ENCODE measurements at places on chromosomes 11 and 22.

- no peak for DNase-seq
Observed at GRCh38 chr22:17563936-17564391, 666 bp downstream of the SLC25A18 start.

DNA sequence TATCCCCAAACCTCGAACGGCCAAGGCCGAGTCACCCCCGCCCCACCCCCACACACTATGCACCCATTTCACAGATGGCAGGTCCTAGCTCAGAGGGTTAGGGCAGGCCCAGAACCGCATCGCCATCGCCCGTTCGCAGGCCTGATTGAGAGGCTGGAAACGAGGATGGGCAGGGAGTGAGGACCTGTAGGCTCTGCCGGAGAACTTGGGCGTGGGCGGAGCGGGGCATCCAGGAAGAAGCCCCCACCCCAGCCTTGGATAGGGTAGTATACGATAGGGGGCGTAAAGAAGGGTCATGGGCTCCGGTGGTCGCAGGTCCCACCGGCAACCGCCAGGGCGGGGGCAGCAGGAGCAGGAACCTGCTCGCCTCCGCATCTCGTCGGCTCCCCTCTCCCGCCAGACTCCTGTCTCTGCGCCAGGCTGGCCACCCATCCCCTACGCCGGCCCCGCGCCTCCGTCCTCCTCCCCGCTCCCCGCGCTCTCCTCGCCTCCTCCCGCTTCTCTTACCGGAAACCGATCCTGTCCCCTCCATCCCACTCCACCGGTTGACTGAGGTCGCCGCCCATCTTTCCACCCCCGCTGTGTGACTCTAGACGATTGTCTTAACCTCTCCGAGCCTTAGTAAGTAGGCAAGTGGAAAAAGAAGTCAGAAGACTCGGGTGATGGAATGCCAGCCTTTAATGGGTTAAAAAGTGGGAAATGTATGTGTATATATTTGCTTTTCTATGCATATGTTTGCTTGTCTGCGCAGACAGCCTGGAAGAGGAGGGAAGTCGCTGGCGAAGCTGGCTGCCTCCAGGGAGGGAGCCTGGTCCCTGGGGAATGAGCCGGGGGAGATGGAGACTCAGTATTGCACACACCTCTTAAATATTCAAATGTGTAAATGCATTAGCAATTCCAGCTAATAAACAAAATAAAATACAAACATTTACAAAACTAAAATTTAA lies 52.8 kb downstream of the CYTH4 start:
- no peak for DNase-seq

DNA sequence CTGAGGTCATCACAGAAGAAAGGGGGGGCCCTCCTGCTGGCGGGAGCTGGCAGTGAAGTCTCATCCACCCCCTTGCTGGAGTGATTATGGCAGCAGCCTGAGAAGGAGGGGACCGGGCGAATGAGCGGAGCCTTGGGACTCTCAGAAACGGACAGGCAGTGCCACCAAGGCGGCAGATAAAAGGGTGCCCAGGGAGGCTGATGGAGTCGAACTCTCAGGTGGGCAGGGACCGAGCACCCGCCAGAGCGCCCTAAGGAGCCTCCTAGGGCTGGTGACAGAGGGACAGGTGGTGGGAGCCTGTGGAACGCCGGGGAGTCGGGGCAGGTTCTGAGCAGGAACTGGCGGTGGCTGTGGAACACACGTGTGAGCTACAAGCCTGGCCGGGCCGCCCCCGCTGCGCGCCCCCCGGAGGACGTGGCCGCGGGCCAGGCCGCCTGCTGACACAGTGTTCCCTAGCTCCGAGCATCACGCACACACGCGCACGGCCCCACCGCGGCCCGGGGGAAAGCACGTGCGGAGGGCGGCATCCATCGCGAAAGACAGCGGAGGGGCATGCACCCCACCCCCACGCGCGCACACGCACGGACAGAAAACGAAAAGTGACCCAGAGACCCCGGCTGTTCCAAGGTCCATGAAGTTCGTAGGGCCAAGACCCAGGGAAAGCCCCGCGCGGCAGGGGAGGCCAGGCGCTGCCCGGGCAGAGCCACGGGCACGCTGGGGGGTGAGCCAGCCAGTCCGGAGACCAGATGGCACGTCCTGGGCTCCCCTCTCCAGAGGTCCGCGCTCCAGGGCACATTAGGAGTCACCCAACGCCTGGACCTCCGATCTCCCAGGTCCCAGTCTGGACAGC lies 1.0 kb downstream of the VWCE start:
- no peak for DNase-seq

DNA sequence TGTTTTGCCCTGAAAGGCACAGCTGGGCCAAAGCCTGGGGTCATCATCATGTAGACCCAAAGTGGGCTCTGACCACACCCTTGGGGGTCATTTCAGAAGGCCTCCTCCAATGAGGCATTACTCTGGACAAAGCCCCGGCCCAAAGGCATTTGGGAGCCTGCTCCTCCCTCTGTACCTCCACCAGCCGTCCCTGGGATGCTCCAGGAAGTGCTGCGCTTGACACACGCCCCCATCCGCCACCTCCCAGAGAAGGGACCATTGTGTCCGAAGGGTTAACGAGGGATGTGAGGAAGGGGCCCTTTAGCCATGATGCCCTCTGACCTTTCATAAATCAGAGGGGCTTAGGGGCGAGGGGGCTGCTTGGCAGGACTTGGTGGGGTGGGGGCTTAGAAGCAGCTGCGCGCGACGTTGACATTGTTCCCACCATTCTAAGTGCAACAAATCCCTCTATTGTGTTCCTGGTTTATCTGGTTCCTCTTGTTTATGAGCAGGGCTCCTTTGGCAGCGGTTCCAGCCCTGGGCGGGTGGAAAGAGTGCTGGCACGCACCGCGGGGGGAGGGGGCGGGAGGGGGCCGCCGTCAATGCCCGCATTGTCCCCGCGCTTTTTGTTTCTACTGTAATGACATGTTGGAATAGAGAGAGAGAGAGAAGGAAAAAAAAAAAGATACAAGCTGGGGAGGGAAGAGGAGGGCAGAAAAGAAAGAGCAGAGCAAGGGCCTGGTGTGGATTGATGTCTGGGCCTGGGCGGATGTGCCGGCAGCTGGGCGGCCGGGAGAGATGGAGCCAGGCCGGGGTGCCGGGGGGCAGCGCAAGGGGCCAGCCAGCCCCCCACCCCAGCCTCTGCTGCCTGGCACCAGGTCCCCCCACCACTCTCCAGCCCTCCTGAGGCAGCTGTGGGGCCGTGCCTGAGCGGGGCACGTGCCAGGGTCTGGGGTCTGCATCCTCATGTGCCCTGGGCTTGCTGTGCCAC lies 32.1 kb upstream of the SOX10 start:
- DNase-seq: no peak

DNA sequence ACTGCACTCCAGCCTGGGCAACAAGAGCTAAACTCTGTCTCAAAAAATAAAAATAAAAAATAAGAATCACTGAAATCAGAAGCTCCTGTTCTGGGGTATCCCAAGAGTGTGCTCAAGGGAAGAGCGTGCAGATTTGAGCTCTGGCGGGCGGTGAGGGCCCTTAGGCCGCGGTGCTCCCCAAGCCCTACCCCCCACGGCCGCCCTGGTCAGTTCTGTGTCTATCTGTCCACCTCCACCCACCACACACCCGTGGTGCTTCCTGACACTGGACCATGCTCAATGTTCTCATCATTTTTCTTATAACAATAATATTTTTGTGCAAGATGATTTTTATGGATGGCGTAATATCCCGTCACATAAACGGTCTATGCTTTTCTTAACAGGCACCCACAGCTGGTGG lies 71.1 kb downstream of the RTL6 start:
- DNase-seq: no peak

DNA sequence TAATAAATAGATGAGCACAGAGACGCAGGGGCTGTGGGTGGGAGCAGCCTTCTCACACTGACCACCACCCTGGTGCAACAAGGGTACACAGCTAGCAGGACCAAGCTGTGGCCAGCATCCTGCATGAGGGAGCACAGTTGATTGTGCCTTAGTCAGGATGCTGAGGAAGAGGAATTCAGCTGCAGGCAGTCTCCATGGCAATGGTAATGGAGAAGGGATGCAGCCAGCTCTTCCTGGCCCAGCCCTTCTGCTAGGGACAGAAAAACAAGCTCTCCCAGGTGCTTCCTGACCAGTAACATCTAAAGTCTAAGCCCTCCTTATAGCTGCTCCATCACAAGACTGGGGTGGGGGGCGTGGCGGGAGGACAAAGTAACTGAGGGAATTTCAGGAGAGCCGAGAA lies 363.5 kb downstream of the BUD13 start:
- no peak for DNase-seq

- no peak for DNase-seq
Observed at GRCh38 chr22:26615830-26616435, 1.9 kb downstream of the CRYBB1 start.
